ENCODE measurements at places on chromosomes 5 and 9.

DNA sequence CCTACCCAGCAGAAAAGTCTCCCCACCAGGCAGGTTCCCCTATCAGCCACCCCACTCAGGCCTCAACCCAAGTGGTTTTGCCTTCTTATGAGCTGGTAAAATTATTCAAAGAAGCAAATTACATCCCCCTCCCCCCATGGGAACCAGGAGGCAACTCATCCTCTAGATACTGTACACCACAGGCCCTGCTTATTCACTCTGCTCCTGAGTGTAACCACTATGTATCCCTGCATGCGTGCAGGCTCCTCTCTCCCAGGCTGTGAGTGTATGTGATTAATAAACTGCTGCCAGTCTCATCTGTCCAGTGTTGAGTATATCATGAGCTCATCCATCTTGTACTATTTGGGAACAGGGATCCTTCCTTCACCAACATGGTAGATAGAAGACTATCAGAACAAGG lies 8.6 kb downstream of the KCTD16 start:
- DNase-seq: no peak

DNA sequence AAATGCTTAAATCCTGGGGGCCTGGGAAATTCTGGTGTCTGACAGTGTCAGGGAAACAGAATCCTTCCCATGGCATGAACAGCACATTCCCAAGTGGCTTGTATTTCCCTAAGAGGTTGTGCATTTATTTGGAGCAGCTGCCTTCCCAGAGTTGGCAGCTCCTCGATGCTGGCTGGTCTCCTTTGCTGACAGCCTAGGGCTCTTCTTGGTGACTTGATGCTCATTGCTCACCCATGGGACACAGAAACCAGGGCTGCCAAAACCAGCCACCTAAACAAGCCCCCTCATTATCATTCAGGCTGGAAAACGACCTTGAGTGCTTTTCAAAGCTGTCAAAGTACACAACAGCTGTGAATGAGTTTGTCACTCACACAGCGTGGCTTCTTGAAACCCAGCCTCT lies 24.2 kb downstream of the ENHO start:
- no peak for DNase-seq

DNA sequence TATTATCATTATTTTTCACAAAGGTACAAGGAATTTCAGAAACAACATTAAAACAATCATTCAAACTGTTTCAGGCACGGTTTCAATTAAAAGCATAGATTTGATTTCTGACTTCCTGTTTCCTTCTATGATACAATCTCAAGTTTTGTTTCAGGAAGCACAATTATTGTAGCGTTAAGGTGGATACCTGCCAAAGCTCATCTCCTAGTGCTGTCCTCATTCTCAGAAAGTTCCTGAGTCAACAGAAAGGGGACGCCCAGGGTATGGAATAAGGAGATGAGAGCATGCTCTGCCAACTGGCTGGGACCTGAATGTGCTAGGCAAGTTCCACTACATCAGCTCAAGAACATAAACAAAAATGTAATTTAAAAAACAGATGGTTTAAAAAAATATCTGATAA lies 2.0 kb upstream of the TRIM14 start:
- DNase-seq: no peak

DNA sequence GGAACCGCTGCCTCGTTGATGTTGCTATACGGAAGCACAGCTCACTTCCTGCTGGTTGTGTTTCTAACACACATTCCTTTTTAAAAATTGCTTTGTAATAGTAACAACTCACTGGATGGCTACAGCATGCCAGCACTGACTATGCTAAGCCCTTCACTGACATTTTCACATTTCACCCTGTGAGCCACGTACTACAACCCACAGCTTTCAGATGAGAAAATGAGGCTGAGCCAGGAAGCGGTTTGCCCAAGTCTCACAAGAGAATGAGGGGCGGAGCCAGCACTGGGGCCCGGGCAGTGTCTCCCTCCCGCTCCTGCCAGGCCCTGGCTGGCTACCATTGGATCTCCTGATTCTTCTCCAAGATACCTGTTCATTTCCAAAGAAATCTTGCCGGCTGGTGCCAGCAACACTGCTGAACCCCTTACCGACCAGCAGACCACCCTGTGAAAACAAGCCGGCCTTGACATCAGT lies 38.3 kb downstream of the FAM78A start:
- no peak for DNase-seq

DNA sequence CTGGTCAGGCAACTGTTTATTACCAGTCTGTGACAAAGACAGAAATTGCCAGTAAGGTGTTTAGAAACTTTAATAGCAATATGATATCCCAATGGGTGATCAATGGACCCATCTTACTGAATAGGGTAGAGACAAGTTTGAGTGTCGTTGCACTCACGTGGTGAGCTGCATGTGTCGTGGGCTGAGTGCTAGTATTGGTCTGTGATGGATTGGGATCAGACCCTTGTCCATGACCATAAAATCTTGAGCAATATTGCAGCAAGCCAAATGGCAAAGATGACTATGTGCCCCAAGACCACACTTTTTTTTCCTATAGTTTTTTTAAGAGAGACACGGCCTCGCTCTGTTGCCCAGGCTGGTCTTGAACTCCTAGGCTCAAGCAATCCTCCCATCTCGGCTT lies 114.5 kb downstream of the PALM2AKAP2 start:
- no peak for DNase-seq

GRCh38 chr5:128537221-128537999 lies 635 bp downstream of the FBN2 start:
- no peak for DNase-seq

DNA sequence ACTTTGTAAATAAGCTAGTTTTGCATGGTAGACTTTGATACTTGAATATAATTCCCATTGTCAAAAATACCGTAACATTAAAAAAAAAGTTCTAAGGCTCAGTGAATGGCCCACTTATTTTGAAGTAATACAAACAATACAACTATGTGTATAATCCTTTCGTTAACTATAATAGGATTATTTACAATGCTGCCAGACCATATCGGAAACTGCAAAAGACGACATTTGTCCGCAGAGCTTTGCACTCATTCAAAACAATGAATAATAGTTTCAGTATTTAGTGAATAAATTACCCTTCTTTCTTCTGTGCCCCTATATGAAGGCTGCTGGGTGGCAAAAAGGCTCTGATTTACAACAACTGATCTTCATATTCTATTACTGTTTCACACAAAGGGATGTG lies 121.8 kb downstream of the DROSHA start:
- no peak for DNase-seq

DNA sequence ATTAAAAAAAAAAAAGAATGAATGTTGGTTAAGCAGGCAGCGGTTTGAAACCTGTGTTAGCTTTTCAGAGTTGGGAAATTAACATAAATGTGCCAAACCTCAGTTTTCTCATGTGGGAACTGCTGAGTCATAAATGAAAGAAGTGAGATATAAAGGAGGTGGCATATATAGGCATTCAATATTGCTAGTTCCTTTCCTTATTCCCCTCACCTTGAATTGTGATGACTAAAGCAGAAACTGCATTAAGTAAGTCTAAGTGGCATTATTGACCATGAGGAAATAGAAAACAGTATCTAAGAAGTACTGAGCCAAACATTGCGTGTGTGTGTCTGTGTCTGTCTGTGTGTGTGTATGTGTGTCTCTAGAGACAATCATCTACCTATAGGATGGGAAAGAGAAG lies 691.2 kb downstream of the TLR4 start:
- no peak for DNase-seq

Measured in frontal cortex (tissue), 4 donors.